ENCODE measurements at places on chromosomes 13 and 19.

GRCh38 chr13:97490702-97491307, 56.8 kb downstream of the RAP2A start:
- no peak for DNase-seq

DNA sequence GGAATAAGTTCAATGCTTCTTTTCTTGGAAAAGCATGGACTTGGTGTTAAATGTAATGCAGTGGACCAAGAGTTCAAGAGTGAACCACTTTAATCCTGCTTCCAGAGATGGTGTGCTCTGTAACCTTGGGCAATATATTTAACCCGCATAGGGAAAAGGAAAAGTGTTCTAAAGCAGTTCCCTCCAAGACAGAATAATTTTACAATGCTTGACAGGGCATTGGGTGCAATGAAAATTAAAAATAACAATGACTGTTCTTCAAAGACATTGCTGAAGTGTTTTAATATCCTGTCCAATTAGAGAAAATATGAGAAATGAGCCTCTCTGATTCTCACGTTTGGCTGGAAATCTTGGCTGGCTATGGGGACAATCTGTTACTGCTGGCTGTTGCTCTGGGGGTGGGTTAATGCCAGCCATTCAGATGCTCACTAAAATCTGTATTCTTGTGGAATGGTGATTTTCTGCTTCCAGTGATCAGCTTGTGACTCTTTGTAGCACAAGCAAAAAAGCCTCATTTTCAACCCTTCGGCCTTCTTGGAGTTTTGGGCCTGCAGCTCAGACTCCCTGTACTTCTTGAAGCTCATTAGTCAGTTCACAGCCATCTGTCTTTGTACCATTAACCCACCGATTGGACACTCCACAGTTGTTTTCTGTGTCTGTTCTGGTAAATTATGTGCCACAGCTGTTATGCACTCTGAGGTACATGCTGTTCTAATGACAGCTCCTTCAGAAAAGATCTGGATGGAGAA, 310.6 kb downstream of the LMO7 start:
- no peak for DNase-seq

- no peak for DNase-seq
These were observed 1.4 kb downstream of the GGN start for GRCh38 chr19:38386300-38386970.

DNA sequence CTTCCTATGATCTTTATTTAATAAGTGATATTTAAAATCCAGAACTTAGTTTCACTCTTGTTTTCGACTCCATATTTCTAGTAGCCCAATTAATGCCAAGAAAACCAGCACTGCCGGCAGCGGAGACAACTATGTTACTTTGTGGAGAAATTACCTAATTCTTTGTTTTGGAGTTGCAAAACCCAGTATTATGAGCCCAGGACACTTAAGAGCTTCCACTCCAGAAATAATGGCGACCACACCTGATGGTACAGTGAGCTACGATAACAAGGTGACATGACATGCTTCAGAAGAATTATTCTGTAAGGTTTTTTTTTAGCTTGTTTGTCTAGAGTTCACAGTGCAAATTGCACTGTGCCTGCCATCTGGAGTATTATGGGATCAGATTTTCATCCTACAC, 136.4 kb downstream of the ZAR1L start:
- DNase-seq: no peak

DNA sequence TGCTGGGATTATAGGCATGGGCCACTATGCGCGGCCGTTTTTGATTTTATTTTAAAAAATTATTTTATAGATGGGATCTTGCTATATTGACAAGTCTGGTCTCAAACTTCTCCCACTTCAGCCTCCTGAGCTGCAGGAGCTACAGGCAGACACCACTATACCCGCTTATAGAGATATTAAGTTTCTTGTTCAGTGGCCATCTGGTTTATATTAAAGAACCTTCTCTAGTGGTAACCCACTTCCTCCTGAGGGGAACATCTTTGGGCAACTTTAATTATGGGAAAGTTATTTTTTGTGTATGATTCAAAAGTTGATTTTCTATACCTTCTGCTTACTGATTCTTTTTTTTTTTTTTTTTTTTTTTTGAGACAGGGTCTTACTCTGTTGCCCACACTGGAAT, 172.7 kb downstream of the KLF5 start:
- no peak for DNase-seq

DNA sequence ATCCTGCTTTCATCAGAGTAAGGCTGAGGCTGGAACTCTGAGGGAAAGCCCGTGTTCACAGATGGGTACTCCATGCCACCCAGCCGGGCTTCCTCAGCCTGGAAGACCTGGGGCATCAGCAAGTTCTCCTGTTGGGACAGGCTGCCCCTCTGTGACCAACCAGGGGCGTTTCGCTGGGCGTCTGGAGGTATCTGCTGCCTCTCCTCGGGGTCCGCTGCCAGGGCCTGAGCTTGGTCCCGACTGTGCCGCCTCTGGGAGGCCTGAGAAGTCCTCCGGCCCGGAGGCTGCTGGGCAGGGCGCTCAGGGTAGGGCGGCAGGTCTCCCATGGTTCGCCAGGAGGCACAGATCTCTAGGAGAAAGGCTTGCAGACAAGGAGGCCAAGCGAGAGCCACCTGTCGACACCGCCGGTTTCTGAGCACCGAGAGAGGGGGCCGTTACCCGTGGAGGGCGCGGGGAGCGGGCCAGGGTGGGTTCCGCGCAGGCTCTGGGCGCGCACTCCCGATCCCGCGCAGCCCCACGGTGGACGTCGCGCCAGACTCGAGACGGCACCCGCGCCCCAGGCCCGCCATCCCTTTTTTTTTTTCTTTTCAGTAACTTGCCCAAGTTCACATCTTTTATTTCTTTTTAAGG, at the start of gene RSPH6A:
Gene RSPH6A (minus strand): TSS at position 458 of the 630 bp plus-strand sequence. CDS start 132 bp downstream, at position 326.
- no peak for DNase-seq

DNA sequence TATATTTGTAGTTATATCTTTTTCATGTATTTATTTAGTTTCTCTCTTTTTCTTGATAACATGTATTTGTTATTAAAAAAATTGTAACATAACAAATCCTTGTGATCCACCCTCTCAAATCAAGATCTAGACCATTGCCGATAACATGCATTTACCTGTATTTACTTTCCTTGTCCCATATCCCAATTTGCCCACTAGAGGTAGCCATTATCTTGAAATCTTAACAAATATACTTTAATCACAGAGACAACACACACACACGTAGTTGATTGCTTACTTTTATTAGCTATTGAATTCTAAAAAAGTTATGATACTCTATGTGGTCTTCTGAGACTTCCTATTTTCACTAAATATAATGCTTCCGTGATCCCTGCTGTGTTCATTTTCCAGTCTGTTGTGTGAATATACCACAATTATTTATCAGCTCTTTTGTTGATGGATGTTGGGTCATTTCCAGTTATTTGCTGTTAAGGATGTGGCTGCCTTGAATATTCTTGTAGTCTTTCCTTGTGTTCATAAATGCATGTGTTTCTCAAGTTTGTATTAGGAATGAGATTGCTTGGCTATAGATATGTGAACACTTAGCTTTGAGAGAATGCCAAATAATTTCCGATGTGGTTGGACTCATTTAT, 31.3 kb upstream of the ZMYM2 start:
- no peak for DNase-seq
